NCI-H1105 (cell line): ENCODE measurements at places on chromosomes 3 and 15.

- no peak for DNase-seq
Measured at GRCh38 chr3:157534725-157535161, 31.5 kb upstream of the VEPH1 start.

DNA sequence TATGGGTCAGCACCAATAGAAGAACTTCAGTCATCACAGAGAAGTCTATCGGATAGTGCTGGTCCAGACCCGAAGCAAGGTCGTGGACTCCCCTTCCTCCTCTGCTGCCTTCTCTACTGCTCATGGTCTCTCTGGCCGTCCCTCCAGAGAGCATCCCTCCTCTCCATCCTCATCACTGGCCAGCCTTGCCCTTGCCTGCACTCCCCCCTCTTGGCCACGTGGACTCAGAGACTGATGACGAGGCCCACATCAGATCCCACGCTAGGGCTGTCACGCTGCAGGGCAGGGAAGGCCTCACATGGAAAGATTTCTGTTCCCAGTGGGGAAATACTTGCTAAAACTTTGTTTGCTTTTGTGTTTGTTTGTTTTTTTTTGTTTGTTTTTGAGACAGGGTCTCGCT lies 35.3 kb downstream of the IGDCC3 start:
- no peak for DNase-seq

DNA sequence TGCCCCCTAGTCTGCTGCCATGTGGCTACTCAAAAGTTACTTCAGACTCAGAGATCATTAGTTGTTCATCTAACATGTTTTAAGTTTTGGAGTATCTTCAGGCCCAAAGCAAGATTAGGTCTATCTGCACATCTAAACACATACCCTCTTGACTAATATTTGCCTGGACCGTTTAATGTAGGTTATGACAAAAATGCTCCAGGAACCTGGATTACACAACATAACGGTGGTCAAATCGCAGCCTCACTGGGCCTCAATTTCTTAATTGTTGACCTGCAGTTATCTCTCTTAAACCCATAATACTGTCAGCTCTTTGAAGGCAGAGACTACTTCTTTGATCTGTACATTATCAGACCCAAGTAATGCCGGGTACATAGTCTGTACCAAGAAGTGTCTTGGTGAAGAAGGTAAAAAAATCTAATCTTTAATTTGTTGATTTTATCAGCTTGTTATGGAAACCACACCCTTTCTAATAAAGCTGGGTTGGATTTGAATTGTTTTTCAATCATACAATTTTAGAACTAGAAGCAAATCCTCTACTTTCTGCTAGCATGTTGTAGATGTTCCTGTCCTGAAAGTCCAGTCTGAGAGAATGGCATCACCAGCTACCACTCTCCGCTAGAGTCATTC lies 3.6 kb downstream of the SNRK start:
- DNase-seq = no peak

DNA sequence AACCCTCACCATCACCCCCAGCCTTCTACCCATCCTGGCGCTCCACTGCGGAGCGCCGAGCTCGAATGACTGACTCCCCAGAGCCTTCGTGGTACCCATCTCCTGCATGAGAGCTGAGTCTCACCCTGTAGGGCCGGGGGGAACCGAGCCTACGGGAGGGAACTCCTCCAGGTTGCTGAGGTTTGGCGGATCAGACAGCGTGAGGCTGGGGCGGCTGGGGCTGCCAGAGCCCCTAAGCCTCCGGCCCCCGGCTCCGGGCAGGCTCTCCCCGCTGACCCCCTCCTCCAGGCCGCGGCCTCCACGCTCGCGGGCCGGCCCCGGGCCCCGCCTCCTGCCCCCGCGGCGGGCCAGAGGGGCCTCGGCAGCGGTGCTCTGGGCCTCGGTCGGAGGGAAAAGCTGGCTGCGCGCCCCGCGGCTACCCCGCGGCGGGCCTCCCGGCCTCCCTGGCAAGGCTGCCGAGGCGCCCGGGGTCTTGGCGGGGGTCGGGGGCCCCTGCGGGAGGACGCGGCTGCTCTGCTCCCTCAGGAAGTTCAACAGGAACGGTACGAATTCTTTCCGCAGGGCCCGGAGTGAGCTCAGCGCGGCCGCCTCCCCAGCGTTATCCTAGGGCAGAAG lies 643 bp downstream of the CDAN1 start:
- DNase-seq = no peak

- DNase-seq = no peak
Measured at GRCh38 chr15:52277575-52277974, 18.0 kb downstream of the MYO5C start.

DNA sequence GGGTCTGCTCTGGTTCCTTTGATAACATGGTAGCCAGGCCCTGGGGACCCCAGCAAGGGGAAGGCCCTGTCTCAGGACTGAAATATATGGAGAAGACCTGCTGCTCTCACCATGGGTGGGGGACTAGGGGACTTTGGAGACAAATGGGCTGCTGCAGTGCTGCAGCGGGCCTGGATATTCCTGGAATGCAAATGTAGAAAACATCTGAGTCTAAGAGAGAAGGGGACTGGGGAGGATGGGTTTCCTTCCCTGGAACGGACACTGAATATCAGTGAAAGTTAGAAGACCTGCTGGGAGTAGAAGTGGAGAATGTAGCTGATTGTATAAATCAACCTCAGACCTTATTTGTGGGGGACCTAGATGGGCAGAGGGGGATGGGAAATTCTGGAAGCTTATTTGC lies 3.1 kb upstream of the HCN4 start:
- no peak for DNase-seq

- DNase-seq = no peak
Measured at GRCh38 chr15:38471974-38472373, 18.0 kb downstream of the FAM98B start.
